Stimulated activated CD8-positive, alpha-beta memory T cell treated with anti-CD3 and anti-CD28 coated beads, Interleukin-2, amount 100 ng/mL, for 48 hours (primary cell): ENCODE measurements at places on chromosomes 3 and 15.

- no peak for DNase-seq
These were observed 88.0 kb upstream of the IQSEC1 start for GRCh38 chr3:13161021-13161759.

DNA sequence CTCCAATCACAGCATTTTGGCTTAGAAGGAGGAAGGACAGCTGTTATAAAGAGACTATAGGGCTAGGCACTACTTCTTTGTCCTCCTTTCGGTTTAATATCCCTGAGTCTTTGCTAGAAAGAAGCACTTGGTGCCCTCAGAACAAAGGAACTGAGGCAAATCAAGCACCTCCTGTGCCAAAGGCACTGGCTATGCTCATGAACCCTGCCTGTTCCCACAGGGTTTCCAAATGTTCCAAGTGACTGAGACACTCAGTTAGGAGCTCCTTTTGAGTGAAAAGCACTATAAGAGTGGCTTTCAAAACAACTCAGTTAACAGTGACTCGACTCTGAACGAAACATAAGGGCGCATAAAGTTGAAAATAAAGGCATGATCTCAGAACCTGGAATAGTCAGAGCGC lies 25.0 kb downstream of the TBC1D2B start:
- no peak for DNase-seq

DNA sequence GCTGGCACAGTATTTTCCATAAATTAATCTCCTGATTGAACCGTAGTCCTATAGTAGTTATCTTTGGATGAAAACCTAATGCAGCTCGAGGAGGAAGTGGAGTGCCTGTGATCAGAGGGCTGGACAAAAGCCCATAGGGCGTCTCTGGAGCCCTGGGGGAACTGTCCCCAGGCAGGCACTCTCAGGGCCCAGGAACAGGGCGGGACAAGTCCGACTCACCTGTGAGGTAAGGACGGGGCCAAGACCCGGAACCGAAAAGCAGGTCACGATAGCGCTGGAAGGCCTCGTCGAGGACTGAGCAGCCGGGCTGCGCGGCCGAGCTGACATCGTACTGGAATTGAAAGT lies 341 bp downstream of the HEXA start:
- no peak for DNase-seq

GRCh38 chr3:164024786-164025185 lies 1053.5 kb downstream of the SI start:
- DNase-seq: no peak

GRCh38 chr3:66748175-66748876 lies 247.5 kb upstream of the LRIG1 start:
- no peak for DNase-seq

- DNase-seq: no peak
These were observed 471.5 kb upstream of the WNT5A start for GRCh38 chr3:55958605-55959004.

- DNase-seq: no peak
These were observed 10.2 kb upstream of the MESP1 start for GRCh38 chr15:89761009-89761831.

- no peak for DNase-seq
These were observed 190.5 kb upstream of the LYSMD4 start for GRCh38 chr15:99923711-99924110.

DNA sequence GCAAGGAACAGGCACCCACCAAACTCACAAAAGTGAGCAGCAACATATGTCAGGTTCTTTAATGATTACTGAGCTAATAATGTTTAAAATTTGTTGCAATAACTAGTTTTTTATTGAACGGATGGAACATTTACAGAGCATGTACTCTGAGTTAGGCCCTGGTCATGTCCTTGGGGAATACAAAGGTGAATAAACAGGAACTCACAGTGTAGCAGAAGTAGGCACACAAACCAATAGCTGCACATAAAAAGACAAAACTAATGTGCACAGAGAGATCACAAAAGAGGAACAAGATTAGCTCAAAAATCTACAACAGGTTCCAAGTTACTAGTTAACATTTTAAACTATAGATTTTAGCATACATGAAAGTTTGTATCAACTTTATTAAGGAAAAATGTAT lies 505.3 kb upstream of the PPP2R3A start:
- DNase-seq: no peak

GRCh38 chr3:111319598-111319997 lies 222.4 kb upstream of the CD96 start:
- DNase-seq: no peak

DNA sequence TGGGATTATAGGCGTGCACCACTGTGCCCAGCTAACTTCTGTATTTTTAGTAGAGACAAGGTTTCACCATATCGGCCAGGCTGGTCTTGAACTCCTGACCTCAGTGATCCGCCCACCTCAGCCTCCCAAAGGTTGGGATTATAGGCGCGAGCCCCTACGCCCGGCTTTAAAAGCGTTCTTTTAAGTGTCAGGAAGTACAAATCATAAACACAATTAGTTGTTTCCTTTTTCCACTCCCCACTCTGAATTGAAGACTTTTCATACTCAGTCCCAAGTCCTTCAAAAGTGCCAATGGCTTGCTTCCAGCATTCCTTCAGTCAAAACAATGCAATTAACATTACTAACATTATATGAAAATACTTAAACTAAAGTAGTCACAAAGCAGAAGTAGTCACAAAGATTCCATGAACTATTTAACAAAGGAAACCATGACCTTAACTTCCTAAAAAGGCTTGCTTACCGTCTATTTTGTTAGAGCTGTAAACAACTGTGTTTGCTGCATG lies 8.1 kb downstream of the WDR82 start:
- DNase-seq: no peak
